Fibroblast of the conjunctiva (primary cell): ENCODE measurements at places on chromosomes 6 and 20.

- no peak for DNase-seq
Measured at GRCh38 chr20:46701057-46701456, 8.4 kb upstream of the SLC2A10 start.

DNA sequence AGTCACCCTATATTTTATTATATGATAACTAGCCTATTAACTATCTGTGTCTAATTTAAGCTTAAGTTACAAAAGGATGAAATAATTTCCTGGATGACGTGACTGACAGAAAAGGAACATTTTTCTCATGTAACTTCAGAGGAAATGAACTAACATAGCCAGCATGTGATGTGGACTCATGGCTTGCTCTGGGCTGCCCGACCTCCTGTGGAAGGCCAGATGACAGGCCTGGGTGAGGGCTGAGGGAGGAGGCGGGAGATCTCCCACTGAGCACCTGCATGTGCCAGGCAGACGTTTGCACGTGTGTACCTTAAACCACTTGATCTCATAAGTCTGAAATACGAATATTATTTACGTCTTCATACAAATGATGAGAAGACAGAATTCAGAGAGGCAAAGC, 321.1 kb downstream of the SYNE1 start:
- DNase-seq = no peak

DNA sequence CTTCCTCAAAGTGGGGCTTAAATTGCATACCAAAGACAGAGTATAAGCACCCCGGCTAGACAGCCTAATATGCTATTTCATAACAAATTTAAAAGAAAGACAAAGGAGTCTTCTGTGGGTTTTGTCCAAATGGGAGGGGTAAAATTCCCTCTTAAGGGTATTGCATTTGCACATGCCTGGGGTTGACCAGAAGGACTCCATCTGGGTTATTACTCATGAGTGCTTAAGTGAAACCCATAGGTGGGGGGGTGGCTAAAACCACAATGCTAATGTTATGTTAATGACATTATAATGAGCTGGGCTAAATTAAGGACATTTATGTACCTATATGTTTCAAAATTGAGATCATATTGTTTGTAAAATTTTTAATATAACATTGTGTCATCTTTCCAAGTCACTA, 15.0 kb downstream of the IMPG1 start:
- DNase-seq = no peak

GRCh38 chr20:48209102-48209501, 423.8 kb upstream of the SULF2 start:
- no peak for DNase-seq

- DNase-seq = peak; percentile 32
Measured at GRCh38 chr6:89970609-89971337, 76.5 kb downstream of the GJA10 start.

- no peak for DNase-seq
Measured at GRCh38 chr6:121765060-121765459, 329.6 kb downstream of the GJA1 start.

GRCh38 chr6:11754625-11755271, 23.9 kb downstream of the ADTRP start:
- DNase-seq = no peak

DNA sequence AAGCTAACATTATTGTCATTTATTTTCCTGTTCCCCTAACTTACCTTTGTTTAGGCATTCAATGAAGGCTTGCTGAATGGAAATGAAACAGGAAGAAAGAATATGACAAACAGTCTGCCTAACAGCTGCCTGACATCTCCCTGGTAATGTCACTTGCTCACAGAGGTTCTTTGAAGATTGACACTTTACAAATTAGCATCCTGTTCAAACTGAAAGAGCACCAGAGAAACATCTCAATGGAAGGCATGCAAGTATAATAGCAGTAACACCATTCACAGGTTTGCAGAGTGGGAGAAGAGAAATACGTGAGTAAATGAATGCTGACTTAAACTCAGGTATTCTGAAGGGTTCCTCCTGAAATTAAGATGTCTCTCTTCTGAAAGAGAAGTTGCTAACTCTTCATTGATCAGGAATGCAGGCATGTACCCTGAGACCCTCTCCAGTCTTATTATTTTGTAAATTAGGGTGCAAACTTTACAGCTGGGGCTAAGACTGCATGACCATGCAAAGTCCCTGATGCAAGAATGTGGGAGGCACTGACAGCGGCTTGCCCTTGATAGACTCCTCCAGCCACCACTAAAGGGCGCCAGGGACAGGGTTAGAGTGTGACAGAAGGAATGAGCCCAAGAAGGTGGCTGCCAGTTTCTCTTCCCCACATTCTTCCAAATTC, 1.3 kb upstream of the SMLR1 start:
- DNase-seq = no peak

DNA sequence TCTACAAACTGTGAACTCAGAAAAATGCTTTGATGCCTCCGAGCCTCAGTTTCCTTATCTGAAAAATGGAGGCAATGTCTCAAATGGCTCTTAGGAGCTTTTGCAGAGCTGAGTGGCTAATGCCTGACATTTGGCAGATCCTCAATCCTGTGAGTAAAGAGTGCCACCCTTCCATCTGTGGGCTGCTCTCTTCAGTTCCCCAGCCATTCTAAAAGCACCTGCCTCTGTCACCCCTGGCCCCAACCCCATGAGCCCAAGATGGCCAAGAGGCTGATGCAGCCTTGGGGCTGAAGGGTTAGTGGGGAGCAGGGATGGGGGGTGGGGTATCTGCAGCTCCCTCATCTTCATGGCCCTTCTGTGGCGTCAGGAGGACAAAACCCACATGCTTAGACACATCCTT, 14.5 kb upstream of the GUCA1A start:
- DNase-seq = no peak

DNA sequence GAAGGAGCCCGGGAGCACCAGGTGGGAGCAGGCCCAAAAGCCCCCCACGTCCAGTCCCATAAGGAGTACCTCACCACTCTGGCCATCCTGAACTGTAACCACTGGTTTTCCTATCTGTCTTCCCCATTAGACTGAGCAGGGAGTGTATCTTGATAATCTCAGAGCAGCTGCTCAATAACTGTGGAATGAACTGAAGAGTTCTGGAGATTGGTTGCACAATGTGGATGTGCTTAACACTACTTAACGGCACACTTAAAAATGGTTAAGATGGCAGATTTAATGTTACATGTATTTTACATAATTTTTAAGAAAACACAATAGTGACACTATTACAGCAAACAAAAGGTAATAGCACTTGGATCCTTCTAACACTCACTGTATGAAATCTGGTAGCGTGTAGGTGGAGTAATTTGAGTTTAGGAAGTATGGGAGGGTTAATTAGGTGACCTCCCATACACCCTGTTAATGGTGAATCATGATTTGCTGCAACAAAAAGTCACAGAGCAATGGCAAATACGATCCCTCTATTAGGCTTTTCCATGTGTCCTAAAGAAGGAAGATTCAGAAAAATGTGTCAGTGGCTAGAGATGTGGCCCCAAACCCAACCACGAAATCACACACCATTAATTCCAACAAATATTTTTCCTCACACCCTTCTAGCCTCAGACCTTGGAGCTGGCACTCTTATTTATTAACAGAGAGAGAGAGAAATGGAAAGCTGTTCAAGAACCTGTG, 18.4 kb downstream of the TRAM2 start:
- DNase-seq = no peak

DNA sequence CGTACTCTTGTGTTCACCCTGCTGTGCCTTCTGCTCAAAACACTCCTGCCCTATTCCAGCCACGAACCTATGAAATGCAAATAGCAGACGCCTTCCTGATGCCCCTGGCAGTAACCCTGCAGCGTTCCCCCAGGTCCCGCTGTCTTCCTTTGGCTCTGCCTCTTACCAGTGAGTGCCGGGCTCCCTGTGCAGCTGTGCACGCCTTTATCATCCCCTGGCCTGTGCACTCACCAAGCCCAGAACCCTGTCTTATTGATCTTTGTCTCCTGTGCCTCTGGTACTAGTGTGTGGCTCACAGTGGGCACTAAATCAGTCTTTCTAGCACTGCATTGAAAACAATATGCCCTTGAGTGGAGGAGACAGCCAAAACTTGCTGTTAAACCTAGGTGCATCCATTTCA, 19.7 kb downstream of the ZDHHC14 start:
- DNase-seq = no peak

GRCh38 chr6:21395121-21395520, 198.4 kb upstream of the SOX4 start:
- no peak for DNase-seq

GRCh38 chr20:36491901-36492617, 49.3 kb upstream of the MYL9 start:
- DNase-seq = no peak

GRCh38 chr6:56604186-56604585, 38.5 kb downstream of the DST start:
- no peak for DNase-seq

GRCh38 chr6:28977341-28978132, 27.6 kb downstream of the ZNF311 start:
- peak; percentile 64 for DNase-seq
